Stimulated activated CD4-positive, alpha-beta T cell treated with anti-CD3 and anti-CD28 coated beads, Interleukin-1b, Interleukin-23, amount 100 ng/mL, for 24 hours (primary cell): ENCODE measurements at places on chromosomes 3 and 15.

DNA sequence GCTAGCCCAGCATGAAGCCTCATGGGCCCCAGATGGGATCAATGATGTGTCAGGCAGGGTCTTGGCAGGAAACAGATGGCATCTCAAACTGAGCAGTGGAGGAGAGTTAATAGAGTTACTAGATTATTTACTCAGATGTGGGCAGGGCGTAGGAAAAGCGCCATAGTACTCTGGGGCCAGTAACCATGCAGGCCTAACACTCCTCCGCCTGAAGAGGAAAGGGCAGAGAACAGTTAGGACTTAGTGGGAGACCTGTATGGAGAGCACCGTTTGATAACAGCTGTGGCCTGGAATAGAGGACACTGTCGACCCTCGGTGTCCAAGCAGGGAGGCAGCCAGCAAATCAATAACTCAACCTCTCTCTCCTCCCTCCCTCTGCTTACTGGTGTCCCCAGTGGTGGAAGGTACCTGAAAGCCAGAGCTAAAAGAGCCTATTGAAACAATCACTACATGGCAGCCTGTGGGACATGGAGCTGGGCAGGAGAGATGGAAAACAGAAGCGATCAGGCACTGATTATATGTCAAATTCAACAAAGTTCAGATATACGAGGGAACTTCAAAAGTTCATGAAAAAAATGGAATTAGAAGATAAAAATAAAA lies 111.4 kb upstream of the CCNL1 start:
- DNase-seq = no peak

GRCh38 chr3:177419904-177420601 lies 222.8 kb upstream of the TBL1XR1 start:
- DNase-seq = no peak

- DNase-seq = no peak
Measured at GRCh38 chr15:98358971-98359370, 289.4 kb upstream of the IGF1R start.

GRCh38 chr3:169999433-169999832 lies 32.8 kb downstream of the SEC62 start:
- DNase-seq = no peak

- no peak for DNase-seq
Measured at GRCh38 chr15:23497710-23498111, 50.7 kb upstream of the GOLGA6L2 start.

- no peak for DNase-seq
Measured at GRCh38 chr15:78149805-78150751, 916 bp downstream of the IDH3A start.

DNA sequence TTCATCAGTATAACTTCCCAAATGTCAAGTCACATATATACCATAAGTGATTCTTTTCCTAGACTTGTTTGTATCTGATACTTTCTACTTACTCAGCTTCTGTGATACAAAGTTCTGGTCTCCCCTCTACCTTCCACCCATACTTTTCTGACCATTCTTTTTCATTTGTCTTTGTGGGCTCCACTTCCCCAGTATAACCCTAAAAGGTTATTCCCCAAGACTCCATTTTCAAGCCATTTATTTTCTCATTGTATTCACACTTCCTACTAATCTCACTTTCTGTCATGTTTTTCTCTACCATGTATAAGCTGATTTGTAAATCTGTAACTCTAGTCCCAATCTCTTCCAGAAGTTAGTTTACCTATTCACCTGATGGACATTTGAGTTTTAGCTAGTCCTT lies 34.0 kb downstream of the IQCB1 start:
- DNase-seq = no peak
